ENCODE measurements at places on chromosomes 16 and 17.

GRCh38 chr17:82277851-82278250 lies 4.4 kb upstream of the CSNK1D start:
- DNase-seq = no peak

DNA sequence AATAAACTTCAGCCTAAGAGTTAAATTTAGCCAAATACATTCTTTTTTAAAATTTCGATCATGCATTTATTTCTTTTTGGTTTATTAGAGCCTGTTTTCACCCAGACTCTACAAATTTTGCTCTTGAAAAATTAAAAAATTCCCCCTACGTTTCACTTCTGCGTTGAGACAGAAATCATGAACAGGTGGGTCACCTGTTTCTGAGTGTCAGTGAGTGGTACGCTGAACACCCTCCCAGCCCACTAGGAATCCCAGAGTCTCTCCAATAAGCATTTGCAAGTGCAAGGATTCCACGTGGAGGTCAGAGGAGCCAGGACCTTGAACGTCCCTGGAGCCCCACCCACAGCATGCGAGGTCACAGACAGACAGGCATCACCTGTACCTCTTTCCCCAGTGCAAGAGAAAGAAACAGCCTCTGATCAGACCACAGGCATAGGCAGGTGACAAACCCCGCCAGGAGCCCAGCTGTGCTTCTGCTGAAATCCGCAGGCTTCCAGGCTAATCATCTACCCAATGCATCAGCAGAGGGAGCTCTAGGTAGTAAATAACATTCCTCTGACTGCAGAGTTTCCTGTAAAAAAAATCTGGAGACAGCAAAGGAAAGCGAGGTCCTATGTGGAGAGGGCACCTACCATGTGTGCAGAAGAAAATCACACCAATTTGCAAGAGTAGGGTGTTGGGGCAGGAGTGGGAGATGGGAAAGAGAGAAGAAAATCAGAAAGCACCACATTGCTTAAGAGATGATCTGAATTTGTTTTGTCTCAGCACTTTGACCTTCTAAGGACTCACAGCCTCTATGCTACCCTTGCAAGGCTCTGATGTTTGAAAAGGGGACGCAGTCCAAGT lies 5.9 kb upstream of the XYLT1 start:
- no peak for DNase-seq

GRCh38 chr16:886084-886543 lies 84.7 kb downstream of the LMF1 start:
- no peak for DNase-seq

GRCh38 chr17:39659279-39660010 lies 5.7 kb upstream of the TCAP start:
- DNase-seq = no peak

DNA sequence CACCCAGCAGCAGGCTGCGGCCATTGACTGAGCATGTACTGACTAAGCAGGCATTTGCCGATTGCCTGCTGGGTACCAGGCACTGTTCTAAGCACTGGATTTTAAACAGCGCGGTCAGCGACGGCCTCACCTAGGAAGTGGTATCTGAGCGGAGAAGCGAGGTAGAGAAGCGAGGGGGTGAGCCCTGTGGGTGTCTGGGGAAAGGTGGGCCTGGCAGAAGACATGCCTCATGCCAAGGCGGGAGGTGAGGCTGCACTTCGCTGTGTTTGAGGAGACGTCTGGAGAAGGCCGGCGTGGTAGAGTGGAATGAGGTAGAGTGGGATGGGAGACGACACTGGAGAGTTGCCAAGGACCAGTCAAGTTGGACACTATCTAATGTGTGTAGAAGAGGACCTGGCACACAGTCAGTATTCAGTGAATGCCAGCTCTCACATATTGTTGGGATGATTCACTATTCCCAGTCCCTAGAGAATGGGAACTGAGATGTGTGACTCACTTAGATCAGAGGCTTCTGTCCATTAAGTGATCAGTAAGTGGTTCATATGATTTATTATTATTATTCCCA lies 14.4 kb downstream of the SYCE1L start:
- DNase-seq = peak; percentile 87

GRCh38 chr17:66822009-66822408 lies 12.9 kb upstream of the CACNG5 start:
- no peak for DNase-seq

- no peak for DNase-seq
Observed at GRCh38 chr17:19269106-19269505, 31.9 kb downstream of the EPN2 start.

GRCh38 chr16:84029297-84030047 lies 13.1 kb downstream of the SLC38A8 start:
- DNase-seq = no peak

All from HS-27A (cell line).